ENCODE measurements at places on chromosomes 11 and 22. TPM values are rescaled to one million over a fixed set of nuclear protein-coding genes. Genes with fewer than 3 reads are reported as not detected.

GRCh38 chr22:43295173-43295572 lies 48.0 kb downstream of the SCUBE1 start:
- H3K4me3 ChIP-seq = no peak overlapping the region
- no peak for DNase-seq

The HPX gene
- 6.0 TPM for total RNA-seq

The CELSR1 gene
- 27.6 TPM for total RNA-seq

- H3K4me3 ChIP-seq = no peak overlapping the region
- peaks cover 26% of the 10 kb centered on the region for H3K36me3 ChIP-seq
- no peaks in the 10 kb centered on the region for H3K4me1 ChIP-seq
- no peak for DNase-seq
- H3K27ac ChIP-seq = no peak overlapping the region
Observed at GRCh38 chr22:20740222-20740951, 33.5 kb upstream of the SERPIND1 start.

DNA sequence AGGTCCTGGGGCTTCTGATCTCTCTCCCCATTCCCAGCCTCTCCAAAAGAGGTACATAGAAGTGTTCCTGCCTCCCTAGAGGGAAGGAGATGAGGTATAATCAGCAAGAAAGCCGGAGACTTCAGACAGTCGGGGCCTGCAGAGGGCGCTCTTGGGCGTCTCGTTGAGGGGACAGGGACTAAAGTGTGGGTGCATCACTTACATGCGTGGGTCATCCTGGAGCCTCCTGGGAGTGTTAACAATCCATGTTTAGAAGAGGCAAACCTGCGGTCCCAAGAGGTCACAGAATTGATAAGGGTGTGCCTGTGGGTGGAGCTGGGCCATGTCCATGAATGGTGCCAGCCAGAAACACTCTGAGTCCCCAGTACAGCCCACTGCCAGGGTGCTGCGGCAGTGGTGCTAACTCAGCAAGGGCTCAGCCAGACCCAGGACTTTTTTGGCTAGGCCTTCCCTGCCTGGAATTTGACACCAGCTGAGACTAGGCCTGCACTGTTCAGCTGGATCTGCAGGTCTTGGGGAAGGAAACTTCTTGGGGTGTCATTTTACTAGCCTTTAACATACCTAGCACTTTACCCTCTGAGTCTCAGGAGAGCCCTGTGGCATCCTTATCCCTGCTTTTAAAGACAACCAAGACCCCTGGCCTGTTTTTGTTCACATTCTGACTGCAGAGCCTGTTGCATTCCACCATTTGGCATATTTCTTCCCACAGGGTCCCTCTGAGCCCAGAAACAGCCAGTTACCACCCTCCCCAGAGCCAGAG lies 5.5 kb downstream of the YDJC start:
- H3K4me1 ChIP-seq = no peaks in the 10 kb centered on the region
- H3K36me3 ChIP-seq = peaks cover 53% of the 10 kb centered on the region
- no peaks in the 10 kb centered on the region for H3K27me3 ChIP-seq
- H3K4me3 ChIP-seq = no peak overlapping the region
- peak; percentile 92 for DNase-seq

GRCh38 chr11:117969160-117969991 lies 16.8 kb upstream of the IL10RA start:
- DNase-seq = no peak
- no peaks in the 10 kb centered on the region for H3K36me3 ChIP-seq
- no peaks in the 10 kb centered on the region for H3K4me1 ChIP-seq
- H3K4me3 ChIP-seq = no peak overlapping the region

The MYO18B gene
- 0.28 TPM for total RNA-seq

The MRPL23 gene
- 64.0 TPM for total RNA-seq

- no peak overlapping the region for H3K27ac ChIP-seq
- H3K4me1 ChIP-seq = no peaks in the 10 kb centered on the region
- no peak for DNase-seq
- no peaks in the 10 kb centered on the region for H3K27me3 ChIP-seq
- no peak overlapping the region for H3K4me3 ChIP-seq
Observed at GRCh38 chr22:39684702-39685281, 114.2 kb downstream of the CACNA1I start.

DNA sequence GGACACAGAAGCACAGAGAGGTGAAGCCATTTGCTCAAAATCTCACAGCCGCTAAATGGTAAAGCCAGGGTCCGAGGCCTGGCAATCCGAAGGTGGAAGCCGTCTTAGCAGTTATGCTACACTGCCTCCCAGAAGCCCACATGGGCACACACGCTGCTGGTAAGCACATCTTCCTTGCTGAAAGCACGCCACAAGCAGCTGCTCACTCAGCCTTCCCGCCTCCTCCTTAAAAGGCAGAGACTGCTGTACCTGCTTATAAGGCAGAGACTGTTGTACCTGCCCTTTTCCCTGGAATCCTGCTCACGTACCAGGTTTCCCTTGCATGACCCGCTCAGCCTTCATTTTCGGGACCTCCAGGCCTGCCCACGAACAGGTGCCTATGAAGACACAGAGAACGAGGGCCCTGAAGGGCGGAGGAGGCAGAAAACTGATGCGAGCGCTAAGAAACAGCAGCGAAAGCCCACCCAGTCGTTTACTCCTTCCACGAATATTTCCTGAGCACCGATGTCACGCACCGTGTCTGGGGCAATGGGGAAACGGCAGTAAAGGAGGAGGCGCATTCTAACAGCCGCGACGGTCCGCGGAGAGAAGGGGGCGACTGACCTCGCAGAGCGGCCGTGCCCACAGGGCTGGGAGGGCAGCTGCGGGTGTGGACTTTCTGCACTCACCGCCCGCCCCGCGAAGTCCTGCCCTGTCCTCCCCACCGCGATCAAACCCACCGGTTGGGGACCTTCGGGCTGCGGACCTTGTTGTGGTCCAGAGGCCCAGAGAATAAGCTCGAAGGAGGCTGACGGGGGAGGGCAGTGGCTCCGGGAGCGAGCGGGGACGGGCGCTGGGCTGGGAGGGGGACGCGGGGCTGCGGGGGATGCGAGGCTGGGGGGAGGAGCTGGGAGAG lies 13.0 kb downstream of the SPATA19 start:
- DNase-seq = peak; percentile 46
- no peak overlapping the region for H3K27ac ChIP-seq
- no peaks in the 10 kb centered on the region for H3K27me3 ChIP-seq
- H3K4me1 ChIP-seq = no peaks in the 10 kb centered on the region

DNA sequence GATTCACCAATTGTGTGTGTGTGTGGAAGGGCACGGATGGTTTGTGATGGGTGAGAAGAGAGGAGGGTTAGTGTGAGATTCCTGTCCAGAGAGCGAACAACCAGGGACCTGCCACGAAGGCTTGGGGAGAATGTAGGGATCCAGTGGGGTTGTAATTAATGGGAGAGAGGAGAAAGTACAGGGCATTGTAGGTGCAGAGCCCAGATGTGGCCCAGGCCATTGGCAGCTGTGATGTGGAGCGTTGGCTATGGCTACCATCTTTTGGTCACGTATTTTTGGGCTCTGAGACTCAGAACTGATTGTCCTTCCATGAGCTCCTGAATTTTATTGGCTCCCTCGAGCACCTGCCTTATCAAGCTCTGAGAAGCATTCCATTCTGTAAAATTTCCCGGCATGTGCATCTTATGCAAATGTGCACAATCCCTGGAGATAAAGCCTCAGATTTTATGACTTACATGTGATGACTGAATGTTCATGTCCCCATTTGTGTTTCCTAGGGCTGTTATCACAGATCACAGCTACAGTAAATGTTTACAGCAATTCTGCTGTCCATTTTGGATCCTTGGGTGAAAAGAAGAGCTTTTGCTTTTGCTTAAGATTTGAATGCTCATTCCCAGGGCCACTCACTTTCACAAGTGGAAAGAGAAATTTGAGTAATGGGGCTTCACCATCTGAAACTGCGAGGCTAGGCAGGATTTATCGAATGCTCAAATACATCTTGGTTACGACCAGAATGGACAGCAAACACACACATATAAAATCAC lies 33.1 kb downstream of the SLC5A1 start:
- peaks cover 6% of the 10 kb centered on the region for H3K27me3 ChIP-seq
- H3K4me1 ChIP-seq = no peaks in the 10 kb centered on the region
- H3K36me3 ChIP-seq = no peaks in the 10 kb centered on the region
- no peak overlapping the region for H3K27ac ChIP-seq
- no peak for DNase-seq

DNA sequence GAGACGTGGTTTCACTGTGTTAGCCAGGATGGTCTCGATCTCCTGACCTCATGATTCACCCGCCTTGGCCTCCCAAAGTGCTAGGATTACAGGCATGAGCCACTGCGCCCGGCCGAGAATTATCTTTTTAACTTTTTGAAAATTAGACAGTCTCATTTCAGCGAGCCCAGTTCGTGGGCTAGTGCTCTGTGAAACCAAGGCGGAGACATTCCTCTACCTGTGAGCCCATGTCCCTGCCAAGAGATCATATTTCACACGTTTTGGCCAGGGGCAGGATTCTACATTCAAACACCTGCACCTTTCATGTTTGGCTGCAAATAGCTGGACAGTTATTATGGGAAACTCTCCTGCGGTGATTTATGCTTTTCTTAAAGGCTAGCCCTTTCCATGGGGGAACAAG lies 60.3 kb downstream of the IRAG1 start:
- no peaks in the 10 kb centered on the region for H3K36me3 ChIP-seq
- DNase-seq = peak; percentile 27
- H3K4me3 ChIP-seq = no peak overlapping the region
- H3K27me3 ChIP-seq = no peaks in the 10 kb centered on the region
- no peak overlapping the region for H3K27ac ChIP-seq
- no peaks in the 10 kb centered on the region for H3K4me1 ChIP-seq

The SCN4B gene
- 0.23 TPM for total RNA-seq

GRCh38 chr11:126702987-126703386 lies 297.6 kb downstream of the KIRREL3 start:
- H3K4me1 ChIP-seq = no peaks in the 10 kb centered on the region
- H3K27ac ChIP-seq = no peak overlapping the region
- no peaks in the 10 kb centered on the region for H3K36me3 ChIP-seq
- no peak overlapping the region for H3K4me3 ChIP-seq

GRCh38 chr22:19631899-19632667 lies 82.2 kb upstream of the SEPTIN5 start:
- no peaks in the 10 kb centered on the region for H3K4me1 ChIP-seq
- no peaks in the 10 kb centered on the region for H3K27me3 ChIP-seq
- no peaks in the 10 kb centered on the region for H3K36me3 ChIP-seq
- no peak overlapping the region for H3K4me3 ChIP-seq

DNA sequence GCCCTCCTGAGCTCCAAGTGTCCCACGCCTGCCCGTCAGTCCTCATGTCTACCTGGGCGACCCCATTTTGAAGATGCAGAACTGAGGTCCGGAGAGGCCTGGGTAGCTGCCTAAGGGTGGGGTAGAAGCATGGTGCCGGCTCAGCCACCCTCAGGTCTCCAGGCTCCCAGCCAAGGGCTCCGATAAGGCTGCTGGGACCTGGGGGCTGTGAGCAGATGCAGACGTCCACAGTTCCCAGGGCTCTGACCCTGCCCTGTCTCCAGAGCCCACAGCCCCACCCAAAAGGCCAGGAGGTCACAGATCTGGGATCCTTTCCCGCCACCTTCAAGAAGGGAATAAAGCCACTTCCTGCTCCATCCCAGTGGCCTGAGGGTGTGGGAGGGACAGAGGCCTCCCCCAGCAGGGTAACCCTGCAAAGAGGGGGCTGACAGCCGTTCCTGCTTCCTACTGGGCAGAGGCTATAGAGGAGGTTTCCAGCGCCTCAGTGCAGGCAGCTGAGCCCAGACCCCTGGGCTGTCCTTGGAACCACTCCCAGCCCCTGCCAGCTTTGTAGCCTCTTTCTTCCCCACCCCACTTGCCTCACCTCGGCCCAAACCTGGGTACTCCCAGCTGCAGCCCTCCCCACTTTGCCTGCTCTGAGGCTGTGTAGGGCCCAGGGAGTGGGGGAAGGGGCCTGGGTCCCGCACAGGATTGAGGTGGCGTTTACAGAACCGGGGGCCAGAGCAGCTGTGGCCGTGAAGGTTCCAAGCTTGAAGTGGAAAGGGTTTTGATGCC lies 85.5 kb downstream of the CDKN1C start:
- peak; percentile 30 for DNase-seq
- H3K4me1 ChIP-seq = no peaks in the 10 kb centered on the region
- no peak overlapping the region for H3K27ac ChIP-seq
- H3K27me3 ChIP-seq = no peaks in the 10 kb centered on the region
- H3K4me3 ChIP-seq = no peak overlapping the region
- no peaks in the 10 kb centered on the region for H3K36me3 ChIP-seq

The ALDH3B2 gene
- total RNA-seq = not detected

The APOBEC3H gene
- total RNA-seq = not detected

- no peaks in the 10 kb centered on the region for H3K36me3 ChIP-seq
- H3K27ac ChIP-seq = no peak overlapping the region
- H3K27me3 ChIP-seq = no peaks in the 10 kb centered on the region
- no peak for DNase-seq
- H3K4me1 ChIP-seq = no peaks in the 10 kb centered on the region
- no peak overlapping the region for H3K4me3 ChIP-seq
Observed at GRCh38 chr22:23688121-23688520, 2.7 kb upstream of the RGL4 start.

DNA sequence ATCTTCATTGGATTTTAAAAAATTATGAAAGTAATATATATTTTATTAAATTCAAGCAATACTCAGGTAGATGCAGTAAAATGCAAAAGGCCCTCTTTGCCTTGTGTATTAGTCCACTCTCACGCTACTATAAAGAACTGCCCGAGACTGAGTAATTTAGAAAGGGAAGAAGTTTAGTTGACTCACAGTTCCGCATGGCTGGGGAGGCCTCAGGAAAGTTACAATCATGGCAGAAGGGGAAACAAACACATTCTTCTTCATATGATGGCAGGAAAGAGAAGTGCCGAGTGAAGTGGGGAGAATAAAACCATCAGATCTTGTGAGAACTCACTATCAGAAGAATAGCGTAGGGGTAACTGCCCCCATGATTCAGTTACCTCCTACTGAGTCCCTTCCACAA lies 130.8 kb downstream of the HIPK3 start:
- H3K4me1 ChIP-seq = no peaks in the 10 kb centered on the region
- no peak for DNase-seq
- no peak overlapping the region for H3K4me3 ChIP-seq
- no peaks in the 10 kb centered on the region for H3K27me3 ChIP-seq

The SEC14L2 gene
- total RNA-seq = 17.1 TPM

- DNase-seq = no peak
- H3K27ac ChIP-seq = no peak overlapping the region
- peaks cover 74% of the 10 kb centered on the region for H3K36me3 ChIP-seq
- no peaks in the 10 kb centered on the region for H3K4me1 ChIP-seq
- H3K27me3 ChIP-seq = no peaks in the 10 kb centered on the region
- no peak overlapping the region for H3K4me3 ChIP-seq
Observed at GRCh38 chr22:42160830-42161696, 30.5 kb upstream of the CYP2D6 start.

- peak; percentile 80 for DNase-seq
- peaks cover 10% of the 10 kb centered on the region for H3K36me3 ChIP-seq
- peak overlapping the region; percentile 93 for H3K27ac ChIP-seq
Observed at GRCh38 chr11:12827929-12828812, 153.9 kb downstream of the TEAD1 start.

DNA sequence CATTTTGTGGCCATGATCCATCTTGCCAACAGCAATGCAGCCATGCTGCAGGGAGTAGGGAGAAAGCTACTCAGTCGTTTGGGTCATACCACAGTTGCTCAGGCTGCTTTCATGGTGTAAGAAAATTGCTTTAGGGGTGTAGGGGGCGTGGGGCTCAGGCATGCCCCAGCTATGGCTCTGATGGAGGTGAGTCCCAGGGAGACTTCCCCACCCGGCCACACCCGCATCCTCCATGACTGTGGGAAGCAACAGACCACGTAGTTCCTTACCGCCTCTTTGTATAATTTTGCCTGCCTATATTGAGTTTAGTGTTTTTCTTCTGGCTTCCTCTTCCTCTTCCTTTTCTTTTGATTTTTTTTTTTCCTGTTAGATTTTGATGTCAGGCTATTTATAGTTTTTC lies 58.8 kb downstream of the SPECC1L start:
- no peak for DNase-seq
- no peak overlapping the region for H3K4me3 ChIP-seq
- H3K4me1 ChIP-seq = no peaks in the 10 kb centered on the region
- H3K36me3 ChIP-seq = peaks cover 57% of the 10 kb centered on the region
- no peaks in the 10 kb centered on the region for H3K27me3 ChIP-seq

Data from endodermal cell (in vitro differentiated cells).